ENCODE measurements at places on chromosomes 5 and 9.

- no peak for DNase-seq
These were observed 136.6 kb upstream of the GPR151 start for GRCh38 chr5:146652547-146652946.

- peak; percentile 57 for DNase-seq
These were observed at the start of gene UAP1L1 for GRCh38 chr9:137077010-137077747. Gene UAP1L1, plus strand, starts transcription at chr9:137077517. Its CDS starts 16 bp downstream, at chr9:137077533.

GRCh38 chr9:88106492-88106891, 31.8 kb downstream of the SPATA31C2 start:
- peak; percentile 40 for DNase-seq

- DNase-seq: no peak
These were observed 92.1 kb upstream of the DAP start for GRCh38 chr5:10853154-10853553.

GRCh38 chr9:100670719-100671118, 92.8 kb downstream of the CAVIN4 start:
- no peak for DNase-seq

DNA sequence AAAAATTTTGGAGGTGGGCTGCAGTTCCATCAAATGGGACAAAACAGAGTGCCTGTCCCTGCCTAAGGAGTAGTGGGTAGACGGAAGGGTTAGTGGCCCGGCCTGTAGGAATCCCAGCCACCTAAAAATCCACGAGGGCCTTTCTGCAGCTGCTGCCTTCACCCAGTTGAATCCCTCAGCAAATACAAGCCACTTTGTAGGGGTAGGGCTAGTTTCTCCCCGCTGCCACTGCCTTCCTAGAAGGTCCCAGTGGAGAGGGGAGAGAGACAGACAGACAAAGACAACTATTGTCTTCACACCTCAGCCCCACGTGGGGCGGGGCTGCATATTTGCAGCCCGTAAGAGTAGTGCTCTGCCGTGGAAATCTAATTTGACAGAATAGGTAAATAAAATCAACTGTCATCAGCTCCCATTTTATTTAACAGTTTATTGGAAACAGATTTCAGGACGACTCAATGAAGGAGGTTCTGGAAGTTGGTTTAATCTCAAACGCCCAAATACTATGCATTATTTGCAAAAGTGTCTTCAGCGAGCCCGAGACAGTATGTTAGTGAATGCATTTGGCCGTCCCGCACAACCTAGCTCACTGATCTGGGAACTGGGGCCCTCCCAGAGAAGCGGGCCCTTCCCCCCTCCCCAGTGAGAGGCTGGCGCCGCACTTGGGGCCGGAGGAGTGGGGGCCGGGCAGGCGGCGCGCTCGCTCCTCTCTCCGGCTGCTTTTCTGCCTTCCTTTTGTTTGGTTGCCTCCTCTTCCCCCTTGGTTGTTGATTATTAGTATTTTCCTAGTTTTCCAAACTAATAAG, 67.6 kb upstream of the TBCA start:
- DNase-seq: peak; percentile 9

- DNase-seq: no peak
These were observed 329.9 kb upstream of the ISL1 start for GRCh38 chr5:51053361-51053760.

- DNase-seq: no peak
These were observed 1819.8 kb upstream of the C9orf72 start for GRCh38 chr9:29393064-29393463.

DNA sequence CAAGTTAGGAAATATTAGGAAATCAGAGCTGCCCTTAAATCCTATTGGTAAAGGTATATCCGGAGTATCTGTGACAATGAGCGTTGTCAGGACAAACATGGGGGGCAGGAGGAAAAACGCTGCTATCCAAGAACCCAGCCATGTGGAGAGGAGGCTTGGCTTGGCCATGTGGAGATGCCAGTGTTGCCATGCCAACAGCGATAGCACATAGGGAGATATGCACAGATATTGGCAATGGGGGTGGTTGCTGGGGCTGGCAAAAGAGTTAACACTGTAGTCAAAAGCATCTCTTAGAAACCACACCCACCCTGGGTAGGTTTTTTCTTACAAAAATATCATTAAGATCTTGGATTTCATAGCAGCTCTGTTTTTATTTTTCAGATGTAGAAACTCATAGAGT, 106.4 kb upstream of the ASTN2 start:
- no peak for DNase-seq

GRCh38 chr9:111298731-111299598, 31.1 kb downstream of the OR2K2 start:
- DNase-seq: peak; percentile 72

DNA sequence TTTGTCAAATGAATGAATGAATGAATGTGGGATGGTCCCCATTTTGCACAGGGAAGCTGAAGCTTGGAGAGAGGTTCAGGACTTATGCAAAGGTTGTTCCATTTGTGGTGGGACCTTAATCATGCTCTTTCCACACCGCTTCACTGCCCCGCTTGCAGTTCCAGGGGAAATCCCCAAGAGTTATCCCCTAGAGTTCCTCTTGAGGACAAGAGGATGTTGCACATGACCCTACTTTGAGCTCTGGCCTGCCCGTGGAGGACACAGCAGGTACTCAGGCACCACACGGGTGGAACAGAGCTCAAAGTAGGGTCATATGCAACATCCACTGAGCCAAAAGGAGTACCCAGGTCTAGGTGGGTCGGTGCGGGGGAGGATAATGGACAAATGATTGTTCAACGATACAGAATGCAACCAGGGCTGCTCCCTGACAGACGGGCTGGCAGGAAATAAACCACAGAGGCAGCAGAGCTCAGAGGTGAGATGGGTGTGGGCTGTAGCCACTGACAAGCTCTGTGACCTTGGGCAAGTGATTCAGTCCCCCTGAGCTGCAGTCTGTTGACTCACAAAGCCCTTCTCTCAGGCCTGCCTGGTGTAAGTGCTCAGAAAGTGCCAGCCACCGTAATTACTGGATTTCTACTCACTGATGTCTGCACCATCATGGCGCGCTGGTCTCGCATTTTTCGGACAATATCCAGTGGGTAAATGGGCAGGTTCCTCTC, 60.3 kb upstream of the EPB41L4B start:
- peak; percentile 52 for DNase-seq

All from iris pigment epithelial cell (primary cell).